Central memory CD8-positive, alpha-beta T cell (primary cell): ENCODE measurements at places on chromosomes 6 and 20.

- DNase-seq: no peak
Measured at GRCh38 chr20:19433371-19434350, 221.2 kb downstream of the SLC24A3 start.

DNA sequence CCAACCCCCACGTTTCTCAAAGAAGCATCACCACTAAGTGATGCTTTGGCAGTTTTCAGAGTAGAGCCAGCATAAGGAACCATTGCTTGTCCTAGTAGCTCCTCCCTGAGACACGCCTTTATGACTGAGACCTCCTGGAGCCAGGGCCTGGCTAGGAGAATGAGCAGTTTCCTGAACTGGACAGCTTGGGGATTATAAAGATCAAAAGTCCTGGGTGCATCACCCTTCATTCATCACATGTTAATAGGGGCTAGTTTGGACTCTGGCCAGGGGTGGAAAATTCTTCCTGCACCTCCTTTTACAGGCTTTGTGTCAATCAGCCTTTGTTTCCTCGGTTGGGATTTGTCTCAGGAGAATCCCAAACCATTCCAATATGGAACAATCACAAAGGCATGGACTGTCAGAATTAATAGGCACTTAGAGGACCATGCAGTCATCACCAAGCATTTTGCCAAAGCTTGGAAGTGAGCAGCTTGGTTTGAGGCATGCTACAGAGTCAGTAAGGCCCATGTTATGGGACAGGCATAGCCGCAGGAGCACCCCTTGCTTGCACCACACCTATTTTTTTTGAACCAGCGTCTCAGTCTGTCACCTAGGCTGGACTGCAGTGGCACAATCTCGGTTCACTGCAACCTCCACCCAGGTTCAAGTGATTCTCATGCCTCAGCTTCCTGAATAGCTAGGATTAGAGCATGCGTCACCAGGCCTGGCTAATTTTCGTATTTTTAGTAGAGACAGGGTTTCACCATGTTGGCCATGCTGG is 64.9 kb upstream of the TGM3 start:
- no peak for DNase-seq

DNA sequence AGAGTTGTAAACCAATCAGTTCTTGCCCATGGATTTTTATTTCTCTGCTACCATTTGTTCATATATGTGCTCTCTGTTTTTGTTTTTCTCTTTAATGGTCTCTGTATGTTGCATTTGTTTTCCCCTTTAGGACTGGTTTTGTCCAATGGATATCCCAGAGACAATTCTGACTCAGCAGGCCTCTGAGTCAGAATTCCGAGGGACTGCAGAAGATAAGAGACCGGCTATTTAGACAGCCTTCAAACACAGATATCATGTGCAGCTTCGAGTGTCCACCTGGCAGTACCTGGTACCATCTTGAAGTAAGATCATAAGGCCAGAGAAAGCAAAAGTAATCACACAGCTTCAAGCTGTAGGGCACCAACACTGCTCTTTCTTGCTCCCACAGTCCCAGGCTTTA is 125.5 kb downstream of the ELOVL4 start:
- DNase-seq: no peak

GRCh38 chr20:3751675-3752385 is 15.7 kb downstream of the ADISSP start:
- DNase-seq: no peak

- no peak for DNase-seq
Measured at GRCh38 chr6:51350308-51350904, 531.7 kb downstream of the TFAP2B start.
